M059J (cell line): ENCODE measurements at places on chromosomes 7 and 10. TPM values are rescaled to one million over a fixed set of nuclear protein-coding genes. Genes with fewer than 3 reads are reported as not detected.

- DNase-seq, result no peak
Measured at GRCh38 chr10:72265508-72265907, 8.2 kb upstream of the DDIT4 start.

DNA sequence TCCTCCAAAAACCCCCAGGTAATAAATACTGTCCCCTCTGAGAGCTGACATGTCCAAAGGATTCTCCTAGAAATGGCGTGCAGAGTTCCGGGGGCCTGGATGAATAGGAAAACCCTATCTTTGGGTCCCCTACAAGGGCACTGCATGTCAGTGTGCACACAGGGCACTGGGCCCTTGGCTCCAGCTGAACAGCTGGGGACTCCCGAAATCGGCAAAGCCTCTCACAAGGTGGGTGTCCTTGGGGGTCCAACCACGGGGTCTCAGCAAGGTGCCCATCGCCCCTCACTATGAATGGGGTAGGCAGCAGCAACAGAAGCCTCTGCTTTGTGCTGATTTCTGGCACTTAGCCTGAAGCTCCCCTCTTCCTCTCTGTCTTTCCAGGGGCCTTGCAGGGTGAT, 46.1 kb downstream of the SLIT1 start:
- no peak for DNase-seq

DNA sequence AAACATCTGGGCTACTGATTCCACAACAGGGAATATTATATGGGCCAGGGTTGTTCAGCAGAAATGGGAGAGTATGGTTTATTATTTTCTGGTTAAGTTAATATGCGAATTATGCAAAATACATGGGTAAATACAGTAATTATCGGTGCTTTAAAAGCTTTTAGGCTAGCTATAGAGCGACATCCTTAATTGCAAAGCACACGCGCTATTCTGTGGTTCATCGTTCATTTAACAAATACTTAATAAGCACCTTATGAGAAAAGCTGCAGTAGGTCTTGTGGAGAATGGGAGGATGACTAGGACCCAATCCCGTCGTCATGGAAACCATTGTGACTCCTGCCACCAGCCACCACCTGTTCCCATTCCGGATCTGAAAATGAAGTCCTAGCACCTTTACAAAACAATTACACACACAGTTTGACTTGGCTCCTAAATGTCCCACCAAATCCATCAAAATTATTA, 623 bp upstream of the CEP41 start:
- peak; percentile 74 for DNase-seq

DNA sequence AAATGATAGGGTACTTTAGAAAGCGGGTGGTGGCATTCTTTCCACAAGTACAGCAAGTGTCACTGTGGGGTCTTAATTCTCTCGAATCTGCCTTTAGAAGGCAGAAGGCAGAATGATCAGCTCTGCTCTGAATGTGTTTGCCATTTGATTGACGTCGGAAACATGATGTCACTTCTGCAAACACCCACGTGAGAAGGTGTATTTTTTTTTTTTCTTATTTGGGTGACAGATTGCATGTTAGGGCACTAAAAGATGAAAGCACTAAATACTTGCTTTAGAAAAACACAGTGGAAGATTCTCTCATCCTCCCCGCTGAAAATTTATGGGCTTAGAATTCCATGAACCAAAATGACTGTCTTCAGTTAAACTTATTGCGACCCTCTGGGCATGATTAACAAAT, 150.2 kb downstream of the TCF7L2 start:
- no peak for DNase-seq

DNA sequence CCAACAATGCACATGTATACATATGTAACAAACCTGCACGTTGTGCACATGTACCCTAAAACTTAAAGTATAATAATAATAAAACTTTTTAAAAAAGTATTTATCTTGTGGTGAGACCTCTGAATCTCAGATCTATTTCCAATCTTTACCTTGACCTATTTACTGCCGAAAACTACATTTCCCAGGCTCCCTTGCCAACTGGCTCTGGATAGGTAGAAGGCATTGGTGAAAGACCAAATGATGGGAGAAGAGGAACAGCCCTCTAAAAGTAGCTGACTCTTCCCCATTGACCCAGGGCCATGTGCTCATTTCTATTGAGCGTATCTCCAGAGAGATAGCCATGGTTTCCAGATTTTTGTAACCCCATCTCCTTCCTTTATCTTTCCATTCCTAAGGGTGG, 247.4 kb downstream of the GPAM start:
- no peak for DNase-seq

OR2A14 gene
- not detected in 2 replicates for total RNA-seq
